ENCODE measurements at places on chromosomes 6 and 20. TPM values are rescaled to one million over a fixed set of nuclear protein-coding genes. Genes with fewer than 3 reads are reported as not detected.

DNA sequence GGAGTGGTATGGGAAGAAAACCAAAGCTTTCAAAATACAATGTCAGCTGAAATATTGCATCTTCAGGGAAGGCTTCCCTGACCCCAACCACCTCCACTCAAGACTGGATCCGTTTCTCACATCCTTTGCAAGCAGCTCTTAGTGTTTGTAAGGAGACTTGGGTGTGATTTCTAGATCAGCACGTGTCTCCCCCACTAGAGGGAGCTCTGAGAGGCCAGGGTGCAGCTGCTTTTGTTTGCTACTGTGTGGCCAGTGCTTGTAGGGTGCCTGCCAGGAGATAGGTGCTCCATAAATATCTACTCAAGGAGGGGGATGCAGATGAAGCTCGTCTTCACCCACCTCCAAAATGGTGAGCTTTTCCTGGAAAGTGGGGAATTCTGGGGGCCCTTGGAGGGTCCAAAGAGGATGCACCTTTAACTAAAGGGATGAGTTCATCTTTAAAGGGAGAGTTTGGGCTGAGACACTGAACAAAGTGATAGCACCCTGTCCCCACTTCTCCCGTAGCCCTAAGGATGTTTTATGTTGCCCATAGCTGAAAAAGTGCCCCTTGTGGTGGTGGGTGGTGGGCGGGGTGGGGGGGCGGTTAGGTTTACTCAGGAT lies 52.6 kb upstream of the MAFB start:
- H3K27ac ChIP-seq = no peak overlapping the region
- H3K36me3 ChIP-seq = no peaks in the 10 kb centered on the region
- DNase-seq = peak; percentile 27
- no peak overlapping the region for H3K4me3 ChIP-seq

DNA sequence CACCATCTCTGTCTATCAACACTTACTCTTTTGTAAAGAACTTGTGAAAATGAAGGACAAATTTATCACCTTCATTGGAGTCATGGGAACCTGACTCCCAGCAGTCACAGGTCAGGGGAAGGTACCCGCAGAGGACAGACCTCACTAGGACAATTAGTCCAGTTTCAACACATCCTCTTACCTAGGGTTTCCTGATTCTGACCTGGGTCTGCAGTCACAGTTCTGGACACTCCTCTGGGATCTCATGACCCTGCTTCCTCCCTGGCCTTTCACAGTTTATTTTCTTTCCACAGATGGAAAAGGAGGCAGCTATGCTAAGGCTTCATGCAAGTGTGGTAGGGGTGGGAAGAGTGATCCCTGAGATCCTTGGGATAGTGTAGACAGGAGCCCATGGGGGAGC lies 15.7 kb downstream of the HLA-A start:
- no peaks in the 10 kb centered on the region for H3K36me3 ChIP-seq
- H3K27me3 ChIP-seq = no peaks in the 10 kb centered on the region
- H3K4me1 ChIP-seq = peaks cover 15% of the 10 kb centered on the region
- H3K4me3 ChIP-seq = no peak overlapping the region
- no peak for DNase-seq
- H3K27ac ChIP-seq = no peak overlapping the region

- no peaks in the 10 kb centered on the region for H3K36me3 ChIP-seq
- no peaks in the 10 kb centered on the region for H3K27me3 ChIP-seq
- no peak for DNase-seq
- H3K27ac ChIP-seq = no peak overlapping the region
- no peak overlapping the region for H3K4me3 ChIP-seq
- no peaks in the 10 kb centered on the region for H3K4me1 ChIP-seq
Measured at GRCh38 chr6:71238351-71238750, 50.3 kb upstream of the OGFRL1 start.

DNA sequence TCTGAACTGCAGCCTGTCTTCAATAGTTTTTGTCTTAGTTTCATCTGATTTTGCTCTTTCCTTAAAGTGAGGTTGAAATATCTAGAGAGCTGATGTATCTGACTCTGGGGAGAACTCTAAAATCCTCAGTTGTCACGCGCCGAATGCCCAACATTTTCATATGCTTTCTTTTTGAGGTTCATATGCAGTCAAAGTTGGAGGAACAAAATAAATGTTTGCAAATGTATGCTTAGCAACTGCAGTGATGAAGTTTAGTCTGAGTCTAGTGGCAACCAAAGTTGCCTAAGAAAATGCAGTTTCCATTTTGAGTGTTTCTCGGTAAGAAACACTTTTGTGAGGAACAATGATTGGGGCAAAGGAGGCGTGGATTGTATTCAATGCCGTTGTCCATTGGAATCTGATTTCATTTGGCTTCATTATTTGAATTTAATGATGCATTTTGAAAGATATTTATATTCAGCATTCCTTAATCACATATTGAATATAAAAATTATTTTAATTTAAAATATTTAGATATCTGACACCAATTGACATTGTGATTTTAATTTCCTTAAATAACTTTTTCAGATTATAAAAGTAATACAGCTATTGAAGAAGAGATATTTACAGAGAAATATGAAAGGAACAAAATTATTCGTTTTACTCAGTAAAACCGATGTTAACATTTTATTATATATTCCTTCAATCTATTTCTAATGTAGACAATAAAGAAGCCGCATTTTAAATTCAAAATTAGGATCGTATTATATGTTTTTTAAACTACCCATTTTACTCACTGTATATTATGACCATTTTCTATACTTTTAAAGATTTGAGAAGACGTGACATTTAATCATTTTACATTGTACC lies 122.0 kb downstream of the PLEKHG1 start:
- H3K27me3 ChIP-seq = no peaks in the 10 kb centered on the region
- H3K27ac ChIP-seq = peak overlapping the region; percentile 28
- no peak for DNase-seq
- peaks cover 41% of the 10 kb centered on the region for H3K4me1 ChIP-seq
- H3K4me3 ChIP-seq = no peak overlapping the region

GRCh38 chr6:52115891-52116604 lies 28.6 kb upstream of the PKHD1 start:
- H3K27me3 ChIP-seq = no peaks in the 10 kb centered on the region
- H3K27ac ChIP-seq = no peak overlapping the region
- no peaks in the 10 kb centered on the region for H3K4me1 ChIP-seq
- no peaks in the 10 kb centered on the region for H3K36me3 ChIP-seq

DNA sequence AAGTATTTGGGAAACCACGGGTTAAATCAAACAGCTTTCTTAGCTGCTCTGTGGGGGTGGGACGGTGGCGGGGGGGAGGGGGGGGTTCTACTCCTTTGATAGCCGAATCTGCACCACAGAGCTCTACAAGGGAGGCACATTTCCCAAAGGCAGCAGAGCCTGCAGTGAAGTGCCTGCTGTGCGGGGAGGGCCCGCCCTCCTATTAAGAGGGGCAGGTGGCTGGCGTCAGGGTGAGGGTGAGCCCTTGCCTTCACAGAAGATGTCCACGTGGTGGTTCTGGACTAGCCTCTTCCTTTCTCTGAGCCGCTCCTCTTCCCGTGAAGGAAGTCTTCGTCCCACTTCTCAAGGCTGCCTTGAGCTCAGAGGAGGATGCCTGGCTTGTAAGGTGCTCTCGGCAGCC lies 174.9 kb upstream of the THBS2 start:
- H3K4me1 ChIP-seq = peaks cover 8% of the 10 kb centered on the region
- no peaks in the 10 kb centered on the region for H3K36me3 ChIP-seq
- peaks cover 35% of the 10 kb centered on the region for H3K27me3 ChIP-seq
- H3K27ac ChIP-seq = peak overlapping the region; percentile 74
- DNase-seq = no peak

The RAET1E gene
- 0.19 TPM for total RNA-seq

The DLK2 gene
- total RNA-seq = 3.3 TPM

The FLRT3 gene
- 0.05 TPM for total RNA-seq

The CD93 gene
- total RNA-seq = 35.7 TPM

Data from left ventricle myocardium inferior (tissue), 1 donor.